Gastrocnemius medialis (tissue), 4 donors: ENCODE measurements at places on chromosomes 13 and 19.

GRCh38 chr19:45693106-45693788, 781 bp downstream of the QPCTL start:
- DNase-seq: peak; percentile 66

DNA sequence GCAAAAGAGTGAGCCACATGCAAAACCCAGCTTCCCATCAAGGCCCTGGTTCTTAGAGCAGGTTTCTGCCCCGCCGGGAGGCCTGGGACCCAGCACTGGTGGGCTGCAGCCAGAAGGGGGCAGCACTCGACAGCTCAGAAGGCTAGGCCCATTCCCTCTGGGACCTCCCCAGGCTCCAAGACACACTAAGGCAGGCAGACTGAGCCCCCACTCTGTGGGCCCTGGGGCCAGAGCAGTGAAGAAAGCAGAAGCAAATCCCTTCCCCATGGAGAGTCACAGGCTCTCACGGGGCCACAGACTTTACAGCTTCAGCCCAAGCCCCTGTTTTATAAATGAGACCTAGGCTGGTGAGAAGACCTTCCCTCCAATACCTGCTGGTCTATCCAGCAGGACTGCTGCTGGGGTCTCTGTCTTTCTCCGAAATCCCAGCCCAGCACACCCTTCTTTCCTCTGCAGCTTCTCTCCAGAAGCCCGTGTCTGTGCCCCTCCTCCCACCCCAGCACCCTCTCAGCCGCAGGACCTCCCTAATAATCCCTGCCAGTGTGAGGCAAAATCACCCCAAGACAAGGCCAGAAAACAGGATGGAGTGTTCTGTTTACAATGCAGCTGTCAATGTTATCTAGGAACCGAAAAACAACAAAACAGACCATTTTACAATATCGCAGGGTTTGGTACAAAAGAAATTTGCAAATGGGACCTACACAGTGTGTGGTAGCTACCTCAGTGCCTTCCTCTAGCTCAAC, 109.3 kb downstream of the ABCC4 start:
- DNase-seq: peak; percentile 31

- no peak for DNase-seq
Observed at GRCh38 chr13:84121456-84121855, 239.2 kb upstream of the SLITRK1 start.

DNA sequence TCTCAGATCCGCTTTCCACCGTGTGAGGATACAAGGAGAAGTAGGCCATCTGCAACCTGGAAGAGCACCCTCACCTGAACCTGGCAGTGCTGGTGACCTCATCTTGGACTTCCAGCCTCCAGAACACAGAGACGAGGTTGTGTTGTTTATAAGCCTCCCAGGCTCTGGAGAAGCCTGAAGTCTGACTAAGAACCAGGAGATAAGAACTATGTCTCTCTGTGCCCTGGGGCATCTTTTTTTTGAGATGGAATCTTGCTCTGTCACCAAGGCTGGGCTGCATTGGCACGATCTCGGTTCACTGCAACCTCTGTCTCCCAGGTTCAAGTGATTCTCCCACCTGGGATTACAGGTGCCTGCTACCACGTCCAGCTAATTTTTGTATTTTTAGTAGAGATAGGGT, 14.5 kb downstream of the FCGBP start:
- DNase-seq: no peak

- DNase-seq: no peak
Observed at GRCh38 chr13:31094331-31095015, 67.2 kb downstream of the HSPH1 start.

DNA sequence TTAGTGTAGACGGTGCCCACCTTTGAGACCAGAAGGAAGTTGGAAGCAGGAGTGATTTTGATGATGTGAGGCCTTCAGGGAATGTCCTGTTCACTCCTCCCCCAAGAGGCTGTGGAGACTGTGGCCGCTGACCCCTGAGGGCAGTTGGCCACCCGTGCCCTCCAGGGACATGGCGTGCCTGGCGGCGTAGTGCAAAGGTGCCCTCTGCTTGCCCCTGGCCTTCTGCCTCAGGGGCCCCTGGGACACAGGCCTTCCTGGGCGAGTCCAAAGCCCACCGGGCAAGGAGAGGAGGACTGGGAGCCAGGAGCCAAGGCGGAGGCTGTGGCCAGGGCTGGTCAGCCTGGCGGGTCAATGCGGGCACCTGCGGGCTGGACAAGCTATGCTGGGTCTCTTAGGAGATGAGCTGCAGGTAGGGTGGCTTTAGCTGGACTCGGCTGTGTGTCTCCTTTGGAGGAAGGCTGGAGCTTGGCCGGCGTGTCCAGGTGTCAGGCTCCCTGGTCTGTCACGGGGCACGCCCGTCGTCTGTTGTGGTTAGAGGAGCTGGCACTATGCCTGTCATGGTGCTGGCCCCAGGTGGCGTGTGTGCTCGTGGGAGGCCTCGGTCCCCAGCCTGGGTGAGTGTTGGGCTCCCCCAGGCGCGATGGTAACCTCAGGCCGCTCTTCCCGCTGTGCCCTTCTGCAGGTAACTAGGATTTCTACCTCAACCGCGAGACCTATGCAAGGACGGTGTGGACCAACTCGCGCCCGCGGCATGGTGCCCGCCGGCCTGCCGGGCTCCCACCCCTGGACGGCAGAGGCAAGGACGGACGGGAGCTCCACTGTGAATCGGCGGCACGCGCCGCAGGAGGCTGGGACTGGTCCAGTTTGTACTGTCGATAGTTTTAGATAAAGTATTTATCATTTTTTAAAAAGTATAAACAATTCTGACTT, 6.8 kb downstream of the PLEKHJ1 start:
- DNase-seq: no peak

GRCh38 chr13:33125821-33126570, 109.8 kb downstream of the KL start:
- DNase-seq: peak; percentile 81

GRCh38 chr13:52600666-52601065, 41.6 kb upstream of the HNRNPA1L2 start:
- DNase-seq: no peak

GRCh38 chr13:52348071-52348470, 57.9 kb downstream of the THSD1 start:
- no peak for DNase-seq

- DNase-seq: peak; percentile 44
Observed at GRCh38 chr19:7224209-7224686, 70.0 kb downstream of the INSR start.

DNA sequence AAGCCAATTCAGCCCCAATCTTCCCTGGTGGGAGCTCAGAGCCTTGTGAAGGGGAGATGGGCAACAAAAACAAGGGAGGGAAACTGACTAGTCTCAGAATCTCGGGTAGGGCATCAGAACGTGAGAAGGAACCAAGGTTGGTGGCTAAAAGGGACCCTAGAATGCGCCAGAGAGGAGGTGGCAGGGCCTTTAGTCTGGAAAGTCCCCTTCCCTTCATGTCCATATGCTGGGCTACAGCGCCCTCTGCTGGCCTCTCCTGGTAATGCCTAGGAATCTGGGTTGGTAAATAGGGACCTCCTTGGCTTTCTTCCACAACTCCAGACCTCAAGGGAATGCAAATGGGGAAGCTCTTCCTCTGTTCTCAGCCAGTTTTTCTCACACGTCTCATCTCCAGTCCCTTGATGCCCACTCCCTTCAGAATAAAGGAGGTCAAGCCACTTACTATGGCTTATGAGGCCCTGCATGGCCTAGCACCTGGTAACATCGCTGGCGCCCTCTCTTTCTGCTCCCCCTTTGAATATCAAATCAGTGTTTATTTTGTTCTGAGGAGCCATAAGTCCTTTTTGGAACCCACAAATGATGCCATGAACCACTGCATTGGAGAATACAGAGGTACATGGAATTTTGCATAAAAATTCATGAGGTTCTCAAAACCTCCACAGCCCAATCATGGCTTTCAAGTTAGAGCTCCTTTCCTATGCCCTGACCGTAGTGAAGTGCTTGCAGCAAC, 1.4 kb upstream of the CCDC97 start:
- peak; percentile 92 for DNase-seq

DNA sequence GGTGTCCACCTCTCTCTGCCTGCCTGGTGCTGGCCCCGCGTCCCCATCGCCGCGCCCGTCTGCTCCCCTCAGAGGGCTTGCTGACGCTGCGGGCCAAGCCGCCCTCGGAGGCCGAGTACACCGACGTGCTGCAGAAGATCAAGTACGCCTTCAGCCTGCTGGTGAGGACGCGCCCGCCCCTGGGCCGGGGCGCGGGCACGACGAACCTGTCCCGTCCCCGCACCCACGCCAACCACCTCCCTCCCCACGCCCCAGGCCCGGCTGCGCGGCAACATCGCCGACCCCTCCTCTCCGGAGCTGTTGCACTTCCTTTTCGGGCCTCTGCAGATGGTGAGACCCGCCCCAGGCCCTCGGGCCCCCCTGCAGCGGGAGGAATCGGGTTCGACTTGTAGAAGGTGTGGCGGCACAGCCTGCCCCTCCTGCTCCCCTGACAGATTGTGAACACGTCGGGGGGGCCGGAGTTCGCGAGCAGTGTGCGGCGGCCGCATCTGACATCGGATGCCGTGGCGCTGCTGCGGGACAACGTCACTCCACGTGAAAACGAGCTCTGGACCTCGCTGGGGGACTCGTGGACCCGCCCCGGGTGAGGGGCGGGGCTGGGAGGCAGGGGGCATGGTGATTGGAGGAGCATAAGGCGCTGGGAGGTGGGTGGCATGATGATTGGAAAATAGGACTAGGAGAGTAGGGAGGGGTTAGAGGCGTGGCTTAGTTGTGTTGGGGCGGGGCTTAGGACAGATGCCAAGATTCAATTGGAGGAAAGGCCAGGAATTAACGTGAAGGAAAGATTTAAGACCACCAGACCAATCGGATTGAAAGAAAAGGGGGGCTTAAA, 6.6 kb downstream of the EPS8L1 start:
- no peak for DNase-seq

DNA sequence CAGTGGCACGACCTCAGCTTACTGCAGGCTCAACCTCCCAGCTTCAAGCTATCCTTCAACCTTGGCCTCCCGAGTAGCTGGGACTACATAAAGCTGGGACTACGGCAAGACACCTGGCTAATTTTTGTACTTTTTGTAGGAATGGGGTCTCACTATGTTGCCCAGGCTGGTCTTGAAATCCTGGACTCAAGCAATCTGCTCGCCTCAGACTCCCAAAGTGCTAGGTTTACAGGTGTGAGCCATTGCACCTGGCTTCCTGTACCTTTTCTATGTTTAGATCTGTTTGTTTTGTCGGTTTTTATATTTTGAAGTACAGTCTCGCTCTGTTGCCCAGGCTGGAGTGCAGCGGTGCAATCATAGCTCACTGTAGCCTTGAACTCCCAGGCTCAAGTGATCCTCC, 17.5 kb upstream of the TICAM1 start:
- no peak for DNase-seq

- DNase-seq: no peak
Observed at GRCh38 chr13:54287062-54287764, 1258.6 kb downstream of the OLFM4 start.

GRCh38 chr13:43787518-43787891, 733 bp upstream of the ENOX1 start:
- no peak for DNase-seq

GRCh38 chr13:74708629-74709028, 574.4 kb upstream of the KLF12 start:
- no peak for DNase-seq

- peak; percentile 22 for DNase-seq
Observed at GRCh38 chr19:52923778-52924593, 758 bp upstream of the ZNF888 start.

DNA sequence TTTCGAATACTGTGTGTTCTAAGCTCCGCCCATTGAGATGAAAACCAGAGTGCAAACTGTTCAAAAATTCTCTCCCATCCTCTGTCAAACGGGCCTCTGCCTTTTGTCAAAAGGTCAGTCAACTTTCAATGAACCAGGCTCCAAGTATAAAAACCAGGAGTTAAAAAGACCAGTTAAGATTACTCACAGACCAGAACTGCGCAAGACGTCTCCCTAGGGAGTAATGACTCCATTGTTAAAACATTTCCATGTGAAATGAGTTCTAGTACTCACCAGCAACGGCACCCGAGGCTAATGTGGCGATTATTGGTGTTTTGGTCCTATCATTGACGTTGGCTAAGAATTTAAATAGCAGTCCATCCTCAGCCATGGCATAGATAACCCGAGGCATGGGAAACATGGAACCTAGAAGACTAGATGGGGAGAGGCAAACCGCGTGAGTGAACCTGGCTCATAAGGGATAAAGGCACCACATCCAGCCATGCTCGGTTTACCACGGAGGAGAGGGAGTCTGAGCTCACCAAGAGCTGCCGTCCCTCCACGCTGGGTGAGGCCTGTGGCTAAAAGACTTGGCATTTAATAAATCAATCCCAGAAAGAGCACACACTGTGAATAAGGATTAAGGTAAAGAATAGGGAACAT, 73.3 kb downstream of the SLC7A1 start:
- DNase-seq: peak; percentile 18

DNA sequence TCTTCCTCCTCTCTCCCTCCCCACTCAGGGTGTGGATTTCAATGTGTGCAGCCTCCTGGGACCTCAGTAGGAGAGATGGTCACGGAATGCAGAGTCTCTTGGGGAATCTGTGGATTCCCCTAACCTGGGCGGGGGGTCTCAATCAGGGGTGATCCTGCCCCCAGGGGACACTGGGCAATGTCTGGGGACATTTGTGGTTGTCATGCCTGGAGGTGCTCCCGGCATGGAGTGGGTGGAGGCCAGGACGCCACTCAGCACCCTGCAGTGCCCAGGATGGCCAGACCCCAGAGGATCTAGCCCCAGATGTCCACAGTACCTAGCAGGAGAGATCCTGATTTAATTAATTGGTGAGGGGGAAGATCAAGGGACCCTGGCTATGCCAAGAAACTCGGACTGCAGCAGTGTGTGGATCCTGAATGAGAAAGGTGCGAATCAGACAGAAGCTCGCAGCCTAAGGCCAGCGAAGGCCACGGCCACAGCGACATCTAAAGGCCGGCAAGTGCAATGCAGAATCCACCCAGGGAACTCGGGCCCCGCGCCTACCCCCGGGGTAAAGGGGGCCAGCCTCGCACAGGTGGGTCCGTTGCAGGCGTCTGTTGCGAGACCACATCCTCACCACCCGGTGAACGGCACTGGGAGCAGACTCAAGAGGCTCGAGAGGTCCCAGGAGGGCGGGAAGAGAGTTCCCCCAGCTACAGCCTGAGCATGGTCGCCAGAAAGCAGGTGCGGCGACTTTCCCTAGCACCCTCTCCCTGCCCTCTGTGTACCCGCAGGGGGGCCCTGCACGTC, 88.8 kb downstream of the GNG7 start:
- DNase-seq: no peak
